Esophagus (tissue), 2 donors: ENCODE measurements at places on chromosomes 2 and 18. TPM values are rescaled to one million over a fixed set of nuclear protein-coding genes. Genes with fewer than 3 reads are reported as not detected.

DHRS9 gene
- polyA plus RNA-seq = 33.4 TPM

CROCC2 gene
- polyA plus RNA-seq = 0.16 TPM

CFC1 gene
- not detected for polyA plus RNA-seq

SCN2A gene
- polyA plus RNA-seq = 0.01 TPM

PPP4R1 gene
- 76.9 TPM for polyA plus RNA-seq

SLC8A1 gene
- polyA plus RNA-seq = 0.26 TPM

RAX gene
- polyA plus RNA-seq = 0.14 TPM

ZNF396 gene
- 0.65 TPM for polyA plus RNA-seq

RNF152 gene
- polyA plus RNA-seq = 1.2 TPM

MYO7B gene
- 0.09 TPM for polyA plus RNA-seq

CIB4 gene
- polyA plus RNA-seq = not detected

MDH1B gene
- polyA plus RNA-seq = 0.51 TPM

SCG2 gene
- 0.09 TPM for polyA plus RNA-seq

TDRD15 gene
- not detected for polyA plus RNA-seq

TRIM54 gene
- polyA plus RNA-seq = 0.05 TPM

DSC1 gene
- 0.04 TPM for polyA plus RNA-seq

OSBPL6 gene
- polyA plus RNA-seq = 0.73 TPM

CYS1 gene
- 0.29 TPM for polyA plus RNA-seq

HOXD10 gene
- polyA plus RNA-seq = 0.31 TPM

CXCR1 gene
- 0.11 TPM for polyA plus RNA-seq

ABCG5 gene
- polyA plus RNA-seq = 0.01 TPM

CNRIP1 gene
- polyA plus RNA-seq = 2.1 TPM

VSNL1 gene
- 35.7 TPM for polyA plus RNA-seq

POTEC gene
- polyA plus RNA-seq = not detected

TM4SF20 gene
- not detected for polyA plus RNA-seq

NCKAP5 gene
- polyA plus RNA-seq = 2.2 TPM

IGFBP5 gene
- polyA plus RNA-seq = 46.5 TPM

EEF1B2 gene
- polyA plus RNA-seq = 803 TPM

ANKRD29 gene
- 7.2 TPM for polyA plus RNA-seq

NETO1 gene
- polyA plus RNA-seq = not detected

DYTN gene
- not detected for polyA plus RNA-seq

SPP2 gene
- polyA plus RNA-seq = not detected

TCF7L1 gene
- 4.0 TPM for polyA plus RNA-seq

GRHL1 gene
- 94.7 TPM for polyA plus RNA-seq

MAP4K3 gene
- 8.1 TPM for polyA plus RNA-seq

RBKS gene
- 2.6 TPM for polyA plus RNA-seq

CRYGD gene
- polyA plus RNA-seq = not detected

MOCOS gene
- polyA plus RNA-seq = 4.2 TPM

PARD3B gene
- 1.3 TPM for polyA plus RNA-seq

TFCP2L1 gene
- polyA plus RNA-seq = 8.6 TPM

KCNG3 gene
- polyA plus RNA-seq = 0.04 TPM

IDH1 gene
- polyA plus RNA-seq = 77.4 TPM

SCTR gene
- polyA plus RNA-seq = 0.26 TPM
